ENCODE measurements at places on chromosomes 16 and 17.

DNA sequence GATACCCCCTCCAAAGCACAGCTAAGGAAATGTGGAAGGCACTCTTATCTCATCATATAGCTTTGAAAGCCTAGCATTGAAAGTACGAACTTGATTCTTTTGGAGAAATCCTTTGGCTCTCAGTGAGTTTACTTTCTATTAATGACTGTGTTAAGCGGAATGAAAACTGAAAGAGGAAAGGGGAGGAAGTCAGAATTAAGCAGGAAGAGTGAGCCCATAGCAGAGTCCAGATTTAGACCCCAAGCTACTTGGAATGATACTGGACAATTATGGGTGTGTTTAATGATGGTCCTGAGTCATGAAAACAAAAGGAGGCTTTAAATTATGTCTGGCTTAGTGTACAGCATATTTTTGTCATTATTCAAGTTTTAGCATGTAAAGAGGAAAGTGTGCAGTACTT is 42.2 kb downstream of the TENT4B start:
- no peak for DNase-seq

- DNase-seq = peak; percentile 11
These were observed 10.4 kb downstream of the COG1 start for GRCh38 chr17:73203135-73203787.

DNA sequence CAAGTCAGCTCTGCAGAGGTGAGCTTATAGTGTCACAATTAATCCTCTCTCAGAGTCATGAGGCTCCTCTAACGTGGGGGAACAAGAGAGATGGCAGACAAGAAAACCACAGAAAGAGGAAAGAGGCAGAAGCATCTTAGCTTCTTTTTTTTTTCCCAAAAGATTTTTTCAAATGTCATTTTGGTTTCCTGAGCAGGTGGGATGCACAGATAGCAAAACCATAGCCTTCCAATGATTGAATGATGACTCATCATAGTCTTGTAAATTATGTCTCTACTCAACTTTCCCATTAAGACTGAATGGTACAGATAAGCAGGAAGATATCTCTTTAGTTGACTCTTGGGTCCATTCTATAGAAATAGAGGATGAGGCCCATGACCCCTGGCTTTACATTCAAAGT is 162.8 kb upstream of the ZFHX3 start:
- DNase-seq = no peak

GRCh38 chr17:40075942-40076498 is 13.3 kb downstream of the THRA start:
- no peak for DNase-seq

DNA sequence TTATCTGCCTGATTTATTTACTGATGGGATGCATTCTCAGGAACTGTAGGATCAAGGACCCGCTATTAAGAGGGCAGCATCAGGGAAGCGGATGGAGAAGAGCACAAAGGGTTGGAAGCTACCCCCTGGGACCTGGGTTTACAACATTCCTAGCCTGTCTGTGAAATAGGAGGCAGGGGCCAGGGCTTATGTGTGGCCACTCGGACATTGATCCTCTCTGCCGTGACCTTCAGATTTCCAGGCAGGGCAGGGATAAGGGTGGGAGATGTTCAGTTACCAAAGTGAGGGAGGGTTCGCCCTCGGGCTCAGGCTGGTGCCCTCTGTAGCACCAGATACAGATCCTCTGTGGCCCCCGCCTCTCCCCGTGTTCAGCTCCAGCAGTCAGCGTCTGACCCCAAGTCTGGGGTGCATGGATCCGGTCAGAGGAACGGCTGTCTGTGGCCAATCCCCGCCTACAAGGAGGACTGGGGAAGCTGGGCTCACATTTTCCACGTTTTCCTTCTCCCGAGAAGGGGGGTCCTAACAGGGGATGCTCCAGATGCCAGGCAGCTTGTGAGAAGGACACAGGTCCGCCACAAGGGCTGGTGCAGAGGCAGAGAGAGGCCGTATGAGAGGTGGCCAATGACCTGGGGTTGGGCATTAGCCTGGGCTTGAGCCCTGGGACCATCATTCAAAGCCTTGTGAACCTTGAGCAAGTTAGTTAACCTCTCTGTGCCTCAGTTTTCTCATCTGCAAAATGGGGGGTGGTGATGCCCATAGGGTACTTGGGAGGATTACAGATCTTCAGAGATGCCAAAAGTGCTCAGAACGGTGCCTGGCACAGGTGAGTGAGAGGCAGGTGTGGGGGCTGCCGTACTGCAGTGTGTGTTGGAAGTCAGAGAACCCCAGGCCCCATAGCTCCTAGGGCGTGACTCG is 48.3 kb downstream of the ATP2C2 start:
- DNase-seq = no peak

- DNase-seq = no peak
These were observed 10.5 kb downstream of the TBC1D16 start for GRCh38 chr17:80025140-80025539.

- no peak for DNase-seq
These were observed 106.2 kb downstream of the PHKB start for GRCh38 chr16:47567321-47567720.

Measured in erythroblast (primary cell).